ENCODE measurements at places on chromosomes 4 and X.
A peak's percentile ranks its signal among the peaks of the same experiment; 100 is the strongest.

DNA sequence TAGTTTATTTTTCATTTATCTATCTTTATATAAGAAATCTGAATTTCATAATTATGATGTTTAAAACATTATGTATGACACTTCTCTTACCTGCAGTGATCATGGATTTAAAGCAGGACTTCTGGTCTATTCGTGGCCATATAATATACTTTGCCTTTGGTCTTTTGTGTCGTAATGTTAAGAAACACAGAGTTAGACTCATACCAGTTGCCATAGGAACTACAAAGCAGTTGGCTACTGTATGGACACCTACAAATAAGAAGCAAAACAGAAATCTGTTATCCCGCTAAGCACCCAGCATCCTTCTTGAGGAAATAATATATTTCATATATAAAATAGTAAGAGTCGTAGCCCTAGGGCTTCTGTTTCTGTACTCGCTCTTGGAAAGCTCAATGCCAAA lies 4.3 kb downstream of the SEPSECS start:
- no peak for DNase-seq

GRCh38 chrX:9862525-9862924 lies 76.3 kb downstream of the SHROOM2 start:
- DNase-seq, result no peak

DNA sequence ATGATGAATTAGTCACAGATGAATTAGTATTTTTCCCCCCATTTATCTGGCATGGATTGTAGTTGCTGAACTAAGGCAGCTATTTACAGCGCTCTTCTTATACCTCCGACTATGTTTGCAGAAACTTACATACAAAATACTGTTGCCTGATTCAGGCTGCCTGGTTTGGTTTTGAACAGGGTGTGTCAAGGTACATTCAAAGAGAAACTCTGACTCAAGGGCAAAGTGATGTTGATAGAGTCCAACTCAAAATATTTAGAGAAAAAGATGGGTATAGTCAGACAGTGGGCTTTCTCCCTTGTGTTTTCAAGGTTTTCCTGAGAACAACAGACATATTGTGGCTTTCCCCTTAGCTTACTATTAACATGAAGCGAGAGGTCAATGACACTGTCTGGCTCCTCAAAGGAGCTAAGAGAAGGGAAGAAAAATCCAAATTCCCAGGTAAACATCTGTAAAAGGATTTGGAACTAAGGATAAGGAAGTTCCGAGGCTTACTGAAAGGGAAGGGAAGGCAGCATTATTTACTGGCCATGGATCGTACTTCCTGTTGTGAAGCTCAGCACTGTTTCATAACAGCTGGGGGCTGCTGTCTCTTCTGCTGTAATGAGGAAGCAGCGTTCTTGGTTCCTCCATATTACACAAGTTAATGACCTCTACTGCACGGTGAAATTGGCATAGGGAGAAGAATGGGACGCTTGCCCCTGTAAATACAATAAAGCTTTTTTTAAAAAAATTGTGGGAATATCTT lies 30.9 kb downstream of the FAM9C start:
- DNase-seq, result peak; percentile 40

DNA sequence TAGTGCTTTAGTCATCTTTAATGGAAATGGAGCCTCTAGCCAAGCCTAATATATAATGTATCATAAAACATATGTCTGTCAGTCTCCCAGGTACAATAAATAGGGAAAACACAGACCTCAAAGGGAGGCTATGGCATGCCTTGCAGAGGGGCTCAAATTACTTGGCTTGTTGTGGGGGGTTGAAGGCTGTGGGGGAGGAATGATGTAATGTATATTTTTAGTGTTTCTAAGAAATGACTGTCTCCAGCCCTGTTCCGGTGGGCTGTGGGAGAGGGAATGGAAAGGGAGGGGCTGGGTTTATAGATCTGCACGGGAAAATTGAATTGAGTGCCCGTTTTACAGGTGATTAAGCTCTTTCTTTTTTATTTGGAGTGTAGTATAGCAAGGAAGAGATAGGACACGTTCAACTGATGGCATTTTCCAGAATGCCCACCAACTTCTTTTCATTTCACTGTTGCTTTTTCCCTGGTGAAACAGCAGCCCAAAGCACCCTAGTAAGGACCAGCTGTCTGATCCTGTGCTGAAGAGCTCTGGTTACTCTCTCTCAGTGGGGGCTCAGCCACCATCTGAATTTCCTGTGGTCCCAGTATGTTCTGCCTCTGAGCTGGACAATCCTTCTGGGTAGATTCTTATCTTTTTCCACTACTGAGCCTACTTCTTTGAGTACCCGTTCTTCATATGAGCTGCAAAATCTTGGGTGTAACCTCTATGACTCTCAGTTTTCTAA lies 220.7 kb upstream of the CASK start:
- DNase-seq, result no peak

- DNase-seq, result no peak
These were observed 279.0 kb upstream of the TACR3 start for GRCh38 chr4:103998756-103999155.

DNA sequence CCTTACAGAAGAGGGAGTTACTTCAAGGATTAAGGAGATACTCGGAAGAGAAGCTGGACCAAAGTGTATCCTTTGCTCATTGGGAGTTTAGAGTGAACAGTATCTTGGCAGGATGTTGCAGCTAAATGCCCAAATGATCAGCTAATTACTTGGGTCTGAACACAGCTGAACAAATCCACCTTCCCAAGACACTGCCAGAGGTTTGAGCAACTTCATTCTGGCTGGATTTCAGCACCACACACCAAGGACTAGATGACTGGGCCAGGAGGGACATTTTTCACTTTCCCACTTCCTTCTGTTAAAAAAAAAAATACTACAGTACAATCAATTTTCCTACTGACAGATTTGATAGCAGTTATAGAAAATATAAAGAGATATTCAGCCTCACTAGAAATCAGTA lies 324.6 kb downstream of the MID1IP1 start:
- DNase-seq, result no peak

GRCh38 chr4:74931376-74931775 lies 1.5 kb upstream of the PARM1 start:
- DNase-seq, result no peak

DNA sequence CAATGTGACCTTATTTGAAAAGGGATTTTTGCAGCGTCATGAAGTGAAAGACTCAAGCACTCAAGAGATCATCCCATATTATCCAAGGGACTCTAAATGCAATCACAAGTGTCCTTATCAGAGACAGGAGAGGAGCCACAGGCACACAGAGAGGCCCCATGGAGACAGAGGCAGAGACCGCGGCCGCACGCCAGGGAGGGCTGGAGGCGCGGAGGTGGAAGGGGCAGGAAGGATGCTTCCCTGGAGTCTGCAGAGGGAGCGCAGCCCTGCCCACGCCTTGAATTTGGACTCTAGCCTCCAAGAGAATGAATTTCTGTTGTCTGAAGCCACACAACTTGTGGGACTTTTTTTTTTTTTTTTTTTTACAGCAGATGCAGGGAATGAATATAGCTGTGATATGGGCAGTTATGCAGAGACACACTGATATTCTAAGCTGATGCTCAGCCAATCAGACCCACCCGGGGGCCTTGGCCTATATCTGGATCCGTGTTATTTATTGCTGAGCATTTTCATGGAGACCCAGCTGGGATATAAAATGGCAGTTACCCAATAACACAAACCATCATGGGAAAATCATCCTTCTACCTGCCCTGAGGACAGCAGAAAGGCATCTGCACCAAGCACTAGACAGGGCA lies 244.8 kb upstream of the PSAPL1 start:
- no peak for DNase-seq

- DNase-seq, result no peak
These were observed 249.9 kb downstream of the HNRNPD start for GRCh38 chr4:82123934-82124333.

- peak; percentile 5 for DNase-seq
These were observed 57.9 kb upstream of the HPF1 start for GRCh38 chr4:169815606-169816005.

GRCh38 chrX:104254442-104255115 lies at the start of gene ESX1:
Gene ESX1, minus strand, starts transcription at chrX:104254933. Its CDS starts 84 bp downstream, at chrX:104254849.
- peak; percentile 0 for DNase-seq

- DNase-seq, result no peak
These were observed 337.3 kb downstream of the NLGN4X start for GRCh38 chrX:5891378-5891777.

- peak; percentile 35 for DNase-seq
These were observed 50.0 kb downstream of the GALNT7 start for GRCh38 chr4:173218411-173219125.

DNA sequence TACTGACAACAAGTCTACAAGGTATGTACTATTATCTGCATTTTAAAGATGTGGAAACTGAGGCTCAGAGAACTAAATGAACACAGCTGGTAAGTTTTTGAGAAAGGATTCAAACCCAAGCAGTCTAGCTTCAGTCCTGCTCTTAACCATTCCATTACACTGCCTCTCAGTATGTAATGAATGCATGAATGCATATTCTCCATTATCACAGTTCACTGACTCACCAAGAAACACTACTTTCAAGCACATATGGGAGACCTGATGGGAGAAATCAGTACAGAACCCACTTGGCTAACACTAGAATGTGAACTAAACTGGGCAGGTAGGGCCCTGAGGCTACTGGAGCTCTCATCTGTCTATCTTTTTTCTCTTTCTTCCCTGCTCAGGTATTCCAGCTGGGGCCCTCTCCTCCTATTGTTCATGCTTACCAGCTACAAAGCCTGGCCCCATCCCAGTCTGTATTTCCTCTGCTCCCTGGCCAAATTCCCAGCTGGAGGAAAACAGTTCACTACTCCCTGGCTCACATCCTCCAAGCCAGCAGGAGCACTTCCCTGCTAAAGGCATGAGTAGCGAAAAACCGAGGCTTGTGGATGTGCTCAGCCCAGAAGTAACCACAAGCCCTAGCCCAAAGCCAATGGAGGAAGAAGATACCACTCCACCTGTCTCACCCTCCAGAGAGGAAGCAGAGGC lies 178.2 kb upstream of the ARHGEF9 start:
- no peak for DNase-seq

DNA sequence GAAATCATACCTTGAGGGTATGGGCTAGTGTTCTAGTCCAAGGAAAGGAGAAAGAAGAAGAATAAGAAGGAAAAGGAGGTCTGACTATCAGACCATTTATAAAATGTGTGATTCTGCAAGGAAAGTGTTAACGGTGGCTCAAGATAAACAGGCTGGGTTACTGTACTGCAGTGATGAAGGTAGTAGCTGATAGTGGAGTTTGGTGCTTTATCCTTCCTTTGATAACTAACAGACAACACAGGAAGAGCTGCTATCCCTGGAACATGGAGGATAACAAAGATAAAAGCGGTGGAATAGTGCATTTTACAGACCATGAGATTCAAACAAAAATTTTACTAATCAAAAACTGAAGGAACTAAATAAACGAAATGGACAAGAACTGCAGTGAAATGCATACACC lies 2.6 kb downstream of the UNC5C start:
- no peak for DNase-seq

DNA sequence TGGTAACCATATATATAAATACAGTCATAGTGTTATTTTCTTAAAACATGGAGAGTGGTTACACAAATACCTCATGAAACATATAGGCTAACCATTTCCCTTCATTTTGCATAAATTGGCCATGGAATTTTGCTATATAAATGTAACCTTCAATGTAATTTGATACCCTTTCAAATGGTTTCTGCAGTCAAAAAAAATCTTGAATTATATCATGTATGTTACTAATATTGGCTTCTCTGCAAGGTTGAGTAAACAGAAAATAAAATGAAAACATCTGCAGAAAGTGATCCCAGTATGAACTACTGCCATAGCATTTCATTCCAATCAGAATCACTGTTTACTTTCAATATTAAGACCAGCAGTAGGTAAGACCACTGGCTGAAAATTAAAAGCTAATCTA lies 1165.9 kb upstream of the TENM3 start:
- DNase-seq, result no peak

DNA sequence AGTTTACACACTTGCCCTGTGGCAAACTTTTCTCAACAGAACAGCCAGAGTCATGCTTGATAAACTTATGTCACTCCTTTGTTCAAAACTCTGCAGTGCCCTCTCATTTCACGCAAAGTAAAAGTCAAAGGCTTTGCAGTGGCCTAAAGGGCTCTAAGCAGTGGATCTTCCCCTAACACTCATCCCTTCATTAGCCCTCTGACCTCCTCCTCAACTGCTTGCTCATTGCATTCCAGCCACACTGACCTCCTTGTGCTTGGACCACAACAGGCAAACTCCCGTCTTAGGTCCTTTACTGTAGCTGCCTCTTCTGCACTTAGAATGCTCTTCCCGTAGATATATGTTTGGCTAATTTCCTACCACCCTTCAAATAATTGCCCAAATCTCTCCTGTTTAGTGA lies 5.6 kb downstream of the PRDM5 start:
- no peak for DNase-seq

DNA sequence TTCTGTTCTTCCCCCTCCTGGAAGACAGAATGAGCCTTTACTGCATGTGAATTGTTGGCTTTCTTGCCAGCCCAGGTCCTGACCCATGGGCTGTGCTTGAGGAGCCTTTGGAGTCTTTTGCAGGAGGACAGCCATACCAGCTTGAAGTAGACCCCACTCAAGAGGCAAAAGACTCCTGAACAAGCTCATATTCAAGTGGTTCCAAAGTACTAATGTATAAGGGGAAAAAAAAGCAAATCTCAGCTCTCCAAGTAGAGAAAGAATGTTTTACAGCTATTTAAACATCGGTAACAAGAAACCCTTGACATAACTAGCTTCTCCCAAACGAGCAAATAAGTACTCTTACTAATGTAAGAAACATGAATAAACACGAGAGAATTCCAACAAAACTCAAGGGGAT lies 174.9 kb upstream of the MXRA5 start:
- peak; percentile 74 for DNase-seq

DNA sequence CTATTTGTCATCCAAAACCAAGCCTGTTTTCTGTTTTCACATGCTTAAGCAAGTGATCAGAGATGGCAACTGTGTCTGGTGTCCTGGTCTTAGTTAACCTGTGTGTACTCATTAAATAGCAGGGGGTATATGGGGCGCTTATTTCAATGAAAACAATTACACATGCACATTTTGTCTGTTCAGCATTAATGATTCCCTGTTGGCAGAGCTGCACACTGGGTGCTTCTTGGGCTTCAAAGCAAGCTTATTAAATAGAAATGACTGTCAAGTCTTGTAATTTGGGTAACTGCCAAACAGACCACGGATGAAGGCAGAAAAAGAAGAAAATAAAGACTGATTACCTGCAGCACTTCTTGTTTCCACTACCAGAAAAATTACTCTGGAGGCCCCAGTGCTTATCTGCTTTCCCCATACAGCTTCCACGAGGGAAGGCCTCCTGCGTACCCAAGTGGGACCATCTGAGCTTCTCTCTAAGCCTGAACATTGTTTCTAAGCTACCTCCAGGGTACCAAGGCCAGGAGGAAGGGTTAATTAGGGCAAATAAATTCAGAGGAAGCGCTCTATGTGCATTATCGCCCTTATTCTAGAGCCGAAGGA lies 107.2 kb upstream of the TBL1X start:
- no peak for DNase-seq

DNA sequence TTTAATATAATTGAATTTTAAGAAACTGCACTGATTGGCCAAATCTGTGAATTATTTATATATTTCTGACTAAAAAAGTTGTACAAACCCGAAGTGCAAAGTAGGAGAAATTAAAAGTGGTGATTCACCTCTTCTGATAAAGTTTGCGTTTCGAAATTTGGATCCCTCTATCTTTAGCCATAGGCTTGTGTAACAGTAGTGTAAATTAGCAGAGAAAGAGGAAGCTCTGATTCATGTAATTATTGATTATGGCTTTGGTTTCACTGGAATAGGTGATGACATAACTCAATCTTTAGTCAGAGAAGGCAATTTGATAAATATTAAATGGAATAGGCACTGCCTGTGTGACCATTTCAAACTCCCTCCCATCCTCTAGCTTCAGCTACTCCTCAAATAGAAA lies 717.8 kb upstream of the PCDH7 start:
- DNase-seq, result no peak
